Mesothelial cell of epicardium (in vitro differentiated cells): ENCODE measurements at places on chromosomes 5 and 9.

- no peak for DNase-seq
Measured at GRCh38 chr9:20284601-20285289, 337.6 kb downstream of the MLLT3 start.

DNA sequence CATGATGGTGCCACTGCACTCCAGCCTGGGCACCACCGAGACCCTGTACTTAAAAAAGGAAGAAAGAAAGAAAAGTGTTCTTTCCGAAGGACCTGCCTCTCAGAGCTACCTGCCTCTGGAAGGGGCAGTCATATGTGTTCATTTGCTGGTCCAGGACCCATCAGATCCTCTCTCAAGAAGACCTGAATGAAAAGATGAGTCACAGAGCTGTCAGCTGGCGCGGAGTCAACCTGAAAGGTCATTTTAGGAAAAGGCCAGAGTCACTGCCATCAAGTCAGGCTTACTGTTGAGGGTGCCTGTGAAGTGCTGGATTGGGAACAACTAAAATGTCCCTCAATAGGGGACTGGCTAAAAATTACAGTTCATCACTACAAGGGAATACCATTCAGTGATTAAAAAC lies 14.9 kb upstream of the HRH2 start:
- no peak for DNase-seq

- no peak for DNase-seq
Measured at GRCh38 chr9:36486329-36486932, 86.3 kb upstream of the MELK start.

- DNase-seq: no peak
Measured at GRCh38 chr5:149247726-149248125, 23.9 kb upstream of the AFAP1L1 start.
